ENCODE measurements at places on chromosomes 7 and 10. TPM values are rescaled to one million over a fixed set of nuclear protein-coding genes. Genes with fewer than 3 reads are reported as not detected.

ASIC3 gene
- 6.0 TPM for total RNA-seq

TMEM178B gene
- total RNA-seq: not detected

TAS2R41 gene
- total RNA-seq: not detected

UCMA gene
- total RNA-seq: not detected

RPEL1 gene
- total RNA-seq: not detected

ZNF804B gene
- not detected for total RNA-seq

USP54 gene
- total RNA-seq: 4.1 TPM

KCP gene
- 0.69 TPM for total RNA-seq

C10orf53 gene
- not detected for total RNA-seq

LLCFC1 gene
- not detected for total RNA-seq

NEUROG3 gene
- total RNA-seq: 0.22 TPM

ZNF239 gene
- 1.8 TPM for total RNA-seq

RADIL gene
- total RNA-seq: 0.17 TPM

CREB5 gene
- not detected for total RNA-seq

SAMD9L gene
- 107 TPM for total RNA-seq

UPK3BL1 gene
- 41.8 TPM for total RNA-seq

PVRIG gene
- 86.2 TPM for total RNA-seq

TET1 gene
- total RNA-seq: 3.8 TPM

PIK3AP1 gene
- 7.4 TPM for total RNA-seq

GCK gene
- 0.30 TPM for total RNA-seq

CNNM1 gene
- total RNA-seq: 0.26 TPM

FAS gene
- 54.1 TPM for total RNA-seq

TMEM248 gene
- total RNA-seq: 86.9 TPM

C10orf62 gene
- total RNA-seq: not detected

PRRT4 gene
- 0.28 TPM for total RNA-seq
